GM23338 (cell line): ENCODE measurements at places on chromosomes 2 and 18.

DNA sequence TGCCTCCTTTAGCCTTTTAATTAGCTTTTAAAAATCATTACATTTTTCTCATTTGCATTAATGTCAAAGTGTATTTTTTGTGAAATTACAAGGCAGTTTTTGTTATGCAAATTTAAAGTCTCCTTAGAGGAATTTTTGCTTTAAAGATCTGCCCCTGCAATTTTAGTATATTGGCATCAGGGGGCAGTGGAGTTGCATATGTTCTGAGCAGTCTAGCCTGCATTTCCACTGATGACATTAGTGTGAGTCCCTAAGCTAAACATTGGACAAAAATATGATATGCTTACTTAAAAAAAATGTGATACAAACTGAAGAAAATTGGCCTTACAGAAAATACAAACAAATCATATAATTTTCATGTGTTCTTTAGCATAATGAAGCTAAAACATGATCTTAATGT, 426.5 kb downstream of the SLC4A3 start:
- peak; percentile 56 for DNase-seq

DNA sequence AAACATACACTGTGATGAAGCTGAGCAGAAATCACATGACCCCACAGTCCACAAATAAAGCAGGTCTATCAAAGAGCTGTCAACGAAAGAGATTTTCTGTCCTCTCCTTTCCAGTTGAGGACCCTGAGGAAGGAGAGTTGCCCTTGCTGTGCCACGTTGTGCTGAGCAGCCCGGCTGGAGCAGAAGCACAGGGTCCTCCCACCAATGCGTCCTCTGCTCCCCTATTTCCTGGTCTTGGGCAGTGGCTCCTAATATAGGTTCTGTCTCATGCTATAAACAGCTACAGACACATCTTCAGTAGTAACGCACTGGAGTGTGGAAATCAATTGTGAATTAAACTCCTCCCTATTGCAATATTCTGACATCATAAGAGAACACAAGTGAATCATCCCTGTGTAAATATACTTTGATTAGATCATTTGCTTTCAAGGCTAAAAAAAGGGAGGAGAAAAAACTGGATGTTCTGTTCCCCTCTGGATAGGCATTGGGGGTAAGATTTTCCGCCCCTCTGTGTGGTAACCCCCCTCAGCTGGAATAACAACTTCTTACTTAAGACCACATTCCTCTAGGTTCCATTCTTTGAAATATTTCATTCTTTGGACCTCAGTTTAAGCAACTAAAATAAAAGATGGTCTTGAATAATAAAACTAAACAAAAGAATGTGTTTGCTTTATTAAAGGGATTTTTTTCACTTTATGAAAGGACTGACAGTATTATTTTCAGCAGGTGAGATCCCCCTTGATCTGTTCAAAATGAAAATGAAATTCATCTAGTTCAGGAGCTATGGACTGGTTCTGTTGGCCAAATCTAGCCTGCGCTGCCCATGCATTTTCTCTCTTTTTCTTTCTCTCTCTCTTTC, 8.3 kb upstream of the RHOB start:
- no peak for DNase-seq

GRCh38 chr2:95317123-95317500, 20.0 kb downstream of the KCNIP3 start:
- DNase-seq, result no peak

DNA sequence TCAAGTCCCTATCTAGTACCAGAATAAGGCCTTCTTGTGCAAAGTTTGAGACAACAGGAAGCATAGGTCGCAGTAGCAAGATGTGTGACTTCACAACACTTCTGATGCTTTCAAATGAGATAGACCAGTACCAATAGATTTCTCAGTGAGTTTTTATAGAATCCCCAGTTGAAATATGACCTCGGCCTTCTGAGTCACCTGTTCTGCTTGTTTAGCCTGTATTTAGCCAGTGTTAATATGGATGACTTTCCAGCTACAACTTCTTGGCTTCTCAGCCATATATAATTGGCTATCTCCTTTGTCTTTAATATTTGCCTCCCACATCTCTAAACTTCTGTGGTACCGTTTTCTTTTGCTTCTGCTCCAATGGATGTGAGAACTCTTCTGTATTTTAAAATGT, 113.8 kb downstream of the KYNU start:
- no peak for DNase-seq

- no peak for DNase-seq
These were observed 101.7 kb downstream of the POLR1A start for GRCh38 chr2:86003967-86004366.

DNA sequence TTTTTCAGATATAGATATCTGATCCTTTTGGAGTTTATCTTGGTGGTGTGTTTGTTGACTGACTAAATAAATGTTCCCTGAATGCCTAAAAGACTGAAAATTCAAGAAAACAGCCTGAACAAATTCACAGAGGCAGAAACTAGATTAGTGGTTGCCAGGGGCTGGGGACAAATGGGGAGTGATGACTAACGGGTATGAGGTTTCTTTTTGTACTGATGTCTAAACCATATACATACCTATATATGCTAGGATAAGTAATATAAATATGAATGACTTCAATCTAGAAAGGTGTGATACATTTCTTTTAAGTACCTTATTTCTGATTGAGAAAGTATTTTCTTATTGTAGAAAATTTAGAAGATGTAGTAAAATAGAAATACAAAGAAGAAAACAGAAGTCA, 176.9 kb upstream of the PGAP1 start:
- no peak for DNase-seq

DNA sequence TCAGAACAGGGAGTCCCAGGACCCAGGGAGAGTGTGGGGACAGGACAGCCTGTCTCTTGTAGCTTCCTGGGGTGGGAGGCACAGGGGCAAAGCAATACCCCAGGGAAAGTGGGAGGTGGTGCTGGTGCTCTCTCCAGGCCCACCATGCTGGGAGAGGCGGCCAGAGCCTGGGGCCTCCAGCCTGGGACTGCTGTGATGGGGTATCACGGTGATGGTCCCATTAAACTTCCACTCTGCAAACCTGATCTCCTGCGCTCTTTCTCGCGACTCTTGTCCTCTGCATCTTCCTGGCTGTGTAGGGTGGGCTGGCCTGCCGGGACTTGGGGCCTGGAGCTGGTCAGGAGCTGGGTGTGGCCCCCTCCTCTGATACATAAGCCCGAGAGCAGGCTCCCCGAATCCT, 8.0 kb upstream of the CAPN10 start:
- DNase-seq, result no peak

DNA sequence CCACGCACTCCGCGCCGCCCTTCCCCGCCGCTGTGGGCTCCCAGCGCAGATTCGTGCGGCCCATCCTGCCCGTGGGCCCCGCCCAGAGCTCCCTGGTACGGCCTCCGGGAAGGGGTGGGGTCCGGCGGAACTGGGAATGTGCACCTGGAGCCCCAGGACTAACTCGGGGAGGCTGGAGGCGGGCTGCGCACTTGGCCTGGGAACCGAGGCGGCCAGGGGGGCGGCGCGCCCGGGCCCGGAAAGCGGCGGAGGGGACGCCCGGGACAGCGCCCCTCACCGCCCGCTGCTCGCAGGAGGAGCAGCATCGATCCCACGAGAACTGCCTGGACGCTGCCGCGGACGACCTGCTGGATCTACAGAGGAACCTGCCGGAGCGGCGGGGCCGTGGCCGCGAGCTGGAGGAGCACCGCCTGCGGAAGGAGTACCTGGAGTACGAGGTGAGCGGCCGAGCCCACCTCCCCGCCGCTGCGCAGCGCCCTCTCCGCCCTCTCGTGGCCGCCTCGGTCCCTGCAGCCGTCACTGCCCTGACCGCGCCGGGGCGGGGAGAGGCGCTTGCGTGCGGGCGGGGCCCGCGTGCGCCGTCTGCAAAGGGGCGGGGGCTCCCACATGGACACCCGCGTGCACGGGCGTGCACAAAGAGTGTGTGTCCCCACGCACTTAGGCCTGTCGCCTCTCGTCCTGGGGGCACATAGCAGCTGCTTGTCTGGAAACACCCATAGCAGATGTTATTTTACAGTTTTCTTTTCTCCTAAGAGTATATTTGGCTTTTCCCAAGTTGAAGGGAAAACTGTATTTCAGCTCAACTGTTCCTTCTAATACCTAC, 25.2 kb downstream of the PSD4 start:
- peak; percentile 89 for DNase-seq

DNA sequence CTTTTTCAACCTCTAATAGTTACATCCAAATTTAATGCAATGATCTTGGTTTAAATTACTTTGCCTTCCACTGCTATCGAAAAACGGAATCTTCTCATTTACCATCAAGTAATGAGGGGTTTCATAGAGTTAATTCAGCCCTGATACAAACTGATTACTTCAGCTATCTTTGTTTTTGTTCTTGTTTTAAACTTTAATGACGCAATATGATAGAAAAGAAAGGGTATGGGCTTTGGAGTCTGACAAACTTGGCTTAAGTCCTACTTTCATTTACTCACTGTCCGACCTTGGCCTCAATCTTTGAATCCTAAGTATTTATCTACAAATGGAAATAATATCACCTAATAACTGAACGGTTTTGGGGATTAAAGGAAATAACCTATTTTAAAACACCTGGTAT, 16.1 kb downstream of the ADAM17 start:
- DNase-seq, result no peak
